NCI-H1048 (cell line): ENCODE measurements at places on chromosomes 13 and 19.

DNA sequence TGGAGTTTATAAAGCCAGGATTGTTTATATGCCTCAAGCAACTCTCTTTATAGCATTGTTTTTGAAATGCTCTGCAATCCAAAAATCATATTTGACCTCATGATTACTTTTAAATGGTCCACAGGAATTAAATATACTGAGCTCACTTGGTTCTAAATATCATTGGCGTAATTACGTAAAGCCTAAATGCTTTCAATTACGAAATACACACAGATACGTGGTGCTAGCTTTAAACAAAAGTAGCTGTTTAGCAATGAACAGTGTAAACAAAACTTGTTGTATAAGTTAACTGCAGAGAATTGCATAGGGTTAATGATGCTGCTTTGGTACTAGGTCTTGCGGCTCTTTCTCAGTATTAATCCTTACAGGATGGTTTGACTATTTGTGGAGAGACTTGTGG lies 346.6 kb downstream of the COG6 start:
- DNase-seq = no peak

GRCh38 chr13:36029166-36029565 lies 102.0 kb downstream of the DCLK1 start:
- DNase-seq = no peak

DNA sequence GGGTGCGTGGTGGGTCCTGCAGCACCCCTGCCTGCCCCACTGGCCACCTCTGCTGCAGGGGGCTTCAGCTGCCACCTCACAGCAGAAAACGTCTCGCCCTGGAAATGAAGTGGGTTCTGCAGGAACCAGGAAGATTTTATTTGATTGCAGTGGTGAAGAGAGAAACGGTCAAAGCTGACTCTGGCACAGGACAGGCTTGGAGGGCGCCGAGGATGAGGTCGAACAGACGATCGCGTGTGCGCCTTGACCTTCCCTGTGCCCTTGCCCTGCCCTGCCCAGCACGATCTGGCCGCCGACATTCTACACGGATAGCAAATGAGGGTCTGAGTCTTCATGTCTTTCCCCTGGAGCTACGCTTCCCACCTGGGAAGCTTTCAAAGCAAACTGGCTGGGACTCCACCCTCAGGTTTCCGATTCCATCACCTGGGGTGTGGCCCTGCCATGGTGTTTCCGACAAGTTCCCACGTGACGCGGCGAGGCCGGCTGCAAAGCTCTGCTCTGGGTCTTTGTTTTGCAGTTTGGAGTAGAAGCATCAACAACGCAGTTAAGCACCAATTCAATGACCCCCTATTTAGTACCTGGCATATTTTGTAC lies 50.3 kb upstream of the TUBGCP3 start:
- no peak for DNase-seq

DNA sequence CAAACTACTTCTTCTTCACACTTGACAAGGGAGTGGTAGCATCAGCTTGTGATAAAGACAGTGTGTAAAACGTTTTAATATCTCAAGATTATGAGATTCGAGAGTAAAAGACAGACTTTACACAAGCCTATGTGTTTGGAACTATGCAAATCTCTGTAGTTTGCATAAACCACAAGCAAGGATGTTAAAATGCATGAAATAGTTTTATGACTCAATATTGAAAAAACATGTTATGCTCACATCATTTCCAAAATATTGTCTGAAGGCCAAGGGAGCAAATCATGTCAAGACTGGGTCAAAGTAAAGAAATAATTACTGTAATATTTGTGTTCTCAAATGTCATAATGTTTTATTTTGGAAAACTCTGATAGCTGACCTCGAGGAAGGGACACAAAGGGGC lies 316.8 kb upstream of the KLF12 start:
- DNase-seq = no peak

DNA sequence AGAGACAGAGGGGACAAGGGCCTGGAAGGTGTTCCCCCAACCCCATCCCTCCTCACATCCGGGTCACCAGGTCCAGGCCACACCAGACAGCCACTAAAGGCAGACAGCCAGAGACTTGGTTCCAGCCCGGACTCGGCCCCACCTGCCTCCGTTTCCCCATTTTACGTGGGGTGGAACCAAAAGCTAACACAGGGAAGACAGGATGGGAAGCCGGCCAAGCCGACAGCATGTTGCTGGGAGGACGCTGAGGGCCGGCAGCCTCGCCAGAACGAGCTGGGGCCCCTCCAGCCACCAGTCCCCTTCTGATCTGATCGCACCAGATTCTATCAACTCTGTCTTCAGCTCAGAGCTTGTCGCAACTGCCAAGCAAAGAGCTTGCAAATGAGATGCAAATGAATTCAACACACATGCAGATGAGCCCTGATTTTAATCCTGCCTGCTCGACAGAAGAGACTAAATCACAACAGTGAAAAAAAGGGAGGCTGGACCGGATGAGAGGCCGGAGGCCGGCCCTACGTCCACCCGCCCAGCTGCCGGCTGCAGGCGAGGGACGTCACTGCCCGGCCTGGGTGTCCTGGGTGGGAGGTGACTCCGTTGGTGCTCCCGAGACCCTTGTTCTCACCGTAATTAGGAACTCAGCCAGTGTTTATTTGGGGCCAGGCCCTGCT lies 17.5 kb upstream of the SHC2 start:
- peak; percentile 55 for DNase-seq

DNA sequence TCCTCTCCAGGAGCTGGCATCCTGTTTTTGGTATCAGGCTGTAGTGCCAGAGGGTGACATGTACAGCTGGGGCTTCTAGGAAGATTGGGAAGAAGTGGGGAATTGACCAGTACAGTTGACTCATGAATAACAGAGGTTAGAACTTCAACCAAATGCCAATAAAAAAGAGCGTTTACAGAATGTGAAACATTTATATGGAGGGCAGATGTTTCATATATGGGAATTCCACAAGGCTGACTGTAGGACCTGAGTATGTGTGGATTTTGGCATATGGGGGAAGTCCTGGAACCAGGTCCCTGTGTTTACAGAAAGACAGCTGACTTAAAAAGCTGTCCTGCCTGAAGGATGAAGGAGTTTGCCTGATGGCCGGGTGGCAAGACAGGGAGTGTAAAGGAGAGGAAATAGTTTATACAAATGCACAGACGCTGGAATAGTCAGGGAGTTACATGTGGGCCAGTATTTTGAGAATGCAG lies 5.2 kb downstream of the CHAMP1 start:
- DNase-seq = no peak
